Stimulated activated CD8-positive, alpha-beta memory T cell treated with anti-CD3 and anti-CD28 coated beads, Interleukin-4, amount 100 ng/mL, for 24 hours (primary cell): ENCODE measurements at places on chromosomes 5 and 9.

DNA sequence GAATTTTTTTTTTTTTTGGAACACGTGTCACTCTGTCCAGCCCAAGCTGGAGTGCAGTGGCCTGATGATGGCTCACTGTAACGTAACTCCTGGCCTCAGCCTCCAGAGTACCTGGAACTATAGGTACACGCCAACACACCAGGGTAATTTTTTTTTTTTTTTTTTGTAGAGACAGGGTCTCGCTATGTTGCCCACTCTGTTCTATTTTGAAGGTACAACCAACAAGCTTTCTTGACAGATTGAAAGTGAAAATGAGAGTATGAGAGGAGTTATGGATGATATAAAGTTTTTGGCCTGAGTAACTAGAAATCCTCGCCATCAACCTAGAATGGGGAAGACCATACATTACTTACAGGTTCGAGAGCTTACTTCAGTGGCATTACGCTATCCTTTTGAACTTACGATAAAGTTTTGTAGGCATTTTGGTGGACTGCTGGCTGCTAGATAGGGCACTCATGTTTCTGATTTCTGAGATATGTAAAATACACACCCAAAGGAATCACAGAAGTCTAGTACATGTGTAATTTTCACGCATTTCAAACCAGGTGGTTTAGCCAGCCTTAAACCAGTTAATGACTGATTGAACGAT lies 806 bp upstream of the CDC42SE2 start:
- no peak for DNase-seq

GRCh38 chr5:25944786-25945185 lies 1093.6 kb downstream of the CDH9 start:
- no peak for DNase-seq

GRCh38 chr5:141155540-141156374 lies 5.9 kb downstream of the PCDHB6 start:
- no peak for DNase-seq

GRCh38 chr5:172361566-172362238 lies 78.1 kb upstream of the UBTD2 start:
- no peak for DNase-seq

- no peak for DNase-seq
Measured at GRCh38 chr5:158340608-158341007, 481.7 kb upstream of the CLINT1 start.

DNA sequence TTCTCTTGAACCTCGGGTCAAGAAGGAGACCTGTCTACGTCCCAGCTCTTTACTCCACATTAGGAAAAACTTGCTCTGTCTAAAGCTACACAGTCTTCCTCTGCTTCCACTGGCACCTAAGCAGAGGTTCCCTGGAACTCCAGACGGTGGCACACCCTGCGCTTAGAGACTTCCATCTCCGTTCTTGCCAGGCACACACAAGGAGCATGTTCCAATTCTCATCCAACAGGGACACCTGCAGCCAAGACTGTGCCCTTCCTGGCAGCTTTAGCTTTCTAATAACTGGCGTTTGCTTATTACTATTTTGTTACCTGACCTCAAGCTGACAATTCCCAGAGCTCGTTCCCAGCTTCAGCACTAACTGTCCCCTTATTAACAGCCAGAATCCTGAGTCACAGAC lies 16.0 kb downstream of the CAPSL start:
- no peak for DNase-seq

DNA sequence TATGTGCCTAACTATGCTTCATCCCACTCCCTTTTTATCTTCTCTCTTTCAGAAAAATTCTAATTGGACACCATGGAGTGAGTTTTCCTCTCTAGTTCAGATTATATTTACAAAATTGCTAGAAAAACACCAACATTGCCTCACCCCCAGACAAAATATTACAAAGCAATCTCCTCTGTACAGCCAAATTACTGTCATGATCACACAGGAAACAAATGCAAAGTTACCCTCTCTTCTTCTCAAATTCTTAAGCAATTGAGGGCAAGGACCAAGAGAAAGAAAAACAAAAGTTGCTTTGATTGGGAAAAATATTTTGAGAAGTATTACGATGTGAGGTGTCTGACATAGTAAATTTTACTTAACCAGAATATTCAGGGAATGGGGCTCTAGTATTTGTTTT lies 30.8 kb upstream of the ABCA1 start:
- no peak for DNase-seq

GRCh38 chr9:5851445-5851844 lies 18.5 kb upstream of the ERMP1 start:
- DNase-seq, result peak; percentile 28

GRCh38 chr9:120360510-120360909 lies 219.5 kb downstream of the CDK5RAP2 start:
- no peak for DNase-seq

DNA sequence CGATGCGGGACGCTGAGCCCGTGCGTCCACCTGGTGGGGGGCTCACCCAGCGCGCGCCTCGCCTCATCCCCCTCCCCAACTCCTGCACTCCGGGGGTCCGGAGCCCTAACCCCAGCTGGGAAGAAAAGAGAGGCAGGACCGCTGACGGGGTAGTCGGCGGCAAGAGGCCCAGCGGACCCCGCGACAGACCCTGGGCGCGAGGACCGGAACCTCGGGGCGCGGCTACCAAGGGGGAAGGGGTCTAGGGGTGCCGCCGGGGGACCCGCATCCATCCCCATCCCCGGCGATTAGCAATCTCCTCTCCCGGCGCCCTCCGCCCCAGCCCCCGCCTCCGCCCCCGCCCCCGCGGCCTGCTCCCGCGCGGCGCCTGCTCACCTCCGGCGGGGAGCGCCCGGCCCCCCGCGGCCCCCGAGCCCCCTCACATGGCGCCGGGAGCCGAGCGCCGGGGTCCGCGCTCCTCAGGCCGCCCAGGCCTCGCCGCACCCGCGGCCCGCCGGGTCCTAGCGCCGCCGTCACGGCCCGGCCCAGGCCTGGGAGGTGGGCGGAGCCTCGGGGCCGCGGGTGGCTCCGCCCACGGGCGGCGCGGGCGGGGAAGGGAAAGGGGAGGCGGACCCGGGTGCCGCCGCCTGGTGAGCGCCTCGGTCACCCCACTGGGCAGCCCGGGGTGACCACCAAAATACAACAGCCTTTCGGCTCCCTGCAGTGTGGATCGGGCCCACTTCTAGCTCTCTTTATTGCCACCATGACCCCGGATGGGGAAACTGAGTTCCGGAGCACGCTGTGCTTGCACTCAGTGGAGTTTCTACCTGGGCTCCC lies at the start of gene ST6GALNAC6:
Gene ST6GALNAC6 (minus strand): TSS at position 476 of the 816 bp plus-strand sequence. CDS start 1,622 bp downstream, outside the sequence.
- peak; percentile 61 for DNase-seq

GRCh38 chr5:61313960-61314681 lies 17.9 kb upstream of the ZSWIM6 start:
- no peak for DNase-seq

GRCh38 chr9:110951805-110952539 lies 86.3 kb downstream of the LPAR1 start:
- no peak for DNase-seq

GRCh38 chr5:65013166-65013565 lies 244.4 kb downstream of the CWC27 start:
- DNase-seq, result no peak

GRCh38 chr5:54516051-54516655 lies 1.4 kb upstream of the SNX18 start:
- DNase-seq, result no peak

GRCh38 chr5:143635146-143635752 lies 176.7 kb upstream of the HMHB1 start:
- no peak for DNase-seq

DNA sequence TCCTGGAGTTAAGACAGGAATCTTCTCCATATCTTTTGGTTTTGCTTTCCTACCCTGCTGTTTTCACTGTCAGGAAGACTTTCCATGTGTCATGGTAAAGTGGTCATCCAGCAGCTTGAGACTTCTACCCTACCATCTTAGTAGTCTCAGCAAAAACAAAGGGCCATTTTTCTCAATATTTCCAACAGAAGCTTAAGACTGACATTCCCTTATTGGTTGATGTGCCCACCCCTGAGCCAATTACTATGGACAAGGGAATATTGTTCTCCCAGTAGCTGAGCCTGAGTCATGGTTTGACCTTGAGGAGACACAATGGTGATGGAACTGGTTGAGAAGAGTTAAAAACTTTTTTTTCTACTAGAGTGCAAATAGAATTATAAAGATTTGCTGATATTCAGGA lies 105.6 kb downstream of the CSNK1G3 start:
- no peak for DNase-seq

DNA sequence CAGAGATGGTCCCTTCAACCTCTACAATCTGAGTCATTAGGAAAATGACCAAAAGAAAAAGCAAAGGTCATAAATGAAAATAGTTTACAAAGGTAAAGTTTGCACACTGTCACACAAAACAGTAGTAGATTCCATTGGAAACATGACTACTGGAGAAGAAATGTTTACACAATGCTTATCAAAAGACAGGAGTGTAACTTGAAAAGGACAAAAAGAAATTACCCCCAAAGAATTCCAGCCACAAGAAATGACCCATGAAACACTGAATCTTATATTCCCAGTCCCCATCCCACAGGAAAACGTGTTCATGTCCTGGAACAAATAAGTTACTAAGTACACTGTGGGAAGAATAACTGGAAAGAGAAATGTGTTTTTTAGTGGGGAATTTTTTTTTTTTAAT lies 385.1 kb downstream of the SEMA5A start:
- no peak for DNase-seq

- DNase-seq, result no peak
Measured at GRCh38 chr9:91458906-91459305, 35.3 kb upstream of the NFIL3 start.

GRCh38 chr5:77423022-77423750 lies 68.9 kb downstream of the WDR41 start:
- no peak for DNase-seq

- DNase-seq, result no peak
Measured at GRCh38 chr5:151448038-151448985, 909 bp downstream of the SLC36A1 start.

- no peak for DNase-seq
Measured at GRCh38 chr5:74007193-74007592, 381.2 kb downstream of the ARHGEF28 start.

DNA sequence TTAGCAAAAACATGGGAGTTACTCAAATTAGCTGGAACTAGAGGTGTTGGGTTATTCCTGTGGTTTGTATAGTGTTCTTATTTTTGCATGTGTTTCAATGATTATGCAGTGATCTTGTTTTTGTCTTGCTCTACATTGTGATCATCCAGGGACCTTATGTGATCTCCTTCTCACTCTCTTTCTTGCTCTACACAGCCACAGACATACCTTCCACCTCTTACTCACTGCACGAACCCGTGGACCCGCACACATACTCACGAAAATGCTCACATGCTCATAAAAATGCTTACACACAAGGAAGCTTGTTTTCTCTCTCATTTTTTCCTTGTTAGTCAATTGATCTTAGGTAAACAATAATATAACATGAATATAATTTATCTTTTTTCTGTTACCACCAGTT lies 187.1 kb downstream of the KDM4C start:
- no peak for DNase-seq

- no peak for DNase-seq
Measured at GRCh38 chr9:72995131-72996024, 42.5 kb upstream of the ALDH1A1 start.

DNA sequence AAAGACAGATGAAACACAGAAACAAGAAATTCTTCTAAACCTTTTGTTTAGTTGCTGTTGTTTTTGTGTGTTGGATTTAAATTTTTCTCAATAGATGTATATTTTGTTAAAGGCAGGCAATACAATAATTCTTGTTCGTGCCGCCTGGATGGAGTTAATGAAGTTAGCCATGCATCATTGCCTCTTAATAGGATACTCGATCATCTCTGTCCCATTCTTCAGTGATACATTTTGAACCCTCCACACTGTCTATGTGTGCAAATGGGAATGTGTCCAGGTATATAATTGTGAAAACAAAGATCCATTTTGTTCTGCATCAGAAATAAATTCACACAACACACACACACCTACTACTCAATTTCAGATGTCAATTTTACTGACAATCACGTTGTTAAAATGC lies 186.6 kb upstream of the ADAMTS16 start:
- no peak for DNase-seq

DNA sequence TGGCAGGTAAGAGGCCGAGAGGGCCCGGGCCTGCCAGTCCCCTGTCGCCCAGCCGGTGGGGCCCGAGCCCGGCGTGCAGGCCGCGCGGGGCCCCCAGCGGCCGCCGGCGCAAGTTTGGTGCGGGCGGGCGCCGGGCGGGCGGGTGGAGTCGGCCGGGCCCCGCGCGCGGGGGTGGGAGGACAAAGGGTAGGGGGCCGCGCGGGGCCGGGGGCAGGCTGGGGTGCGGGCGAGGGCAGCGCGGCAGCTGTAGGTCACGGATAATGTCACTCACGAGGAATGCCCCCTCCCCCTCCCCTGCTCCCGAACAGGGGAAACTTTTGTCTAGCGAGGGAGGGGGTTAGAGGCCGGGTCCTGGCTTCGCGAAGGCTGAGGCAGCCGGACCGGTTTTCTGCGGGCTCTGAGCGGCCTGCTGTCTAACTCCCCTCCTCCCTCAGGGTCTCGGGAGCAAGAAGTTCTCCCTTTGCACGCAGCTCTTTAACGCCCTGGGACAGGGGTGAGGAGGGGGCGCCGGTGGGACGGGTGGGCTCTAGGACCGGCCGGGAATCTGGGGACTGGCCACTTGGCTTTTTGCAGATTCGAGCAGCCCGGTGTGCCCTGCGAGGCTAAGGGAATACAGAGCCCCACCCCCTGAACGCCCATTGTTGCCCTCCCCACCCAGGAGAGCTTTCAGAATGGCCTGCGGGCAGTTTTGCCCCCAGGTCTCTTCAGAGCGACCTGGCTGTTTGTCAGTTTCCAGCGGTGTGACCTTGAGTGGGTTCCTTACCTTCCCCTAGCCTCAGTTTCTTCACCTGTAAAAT lies 21.3 kb upstream of the NDST1 start:
- DNase-seq, result peak; percentile 11

GRCh38 chr9:2015581-2016407 lies 647 bp downstream of the SMARCA2 start:
- DNase-seq, result peak; percentile 23

DNA sequence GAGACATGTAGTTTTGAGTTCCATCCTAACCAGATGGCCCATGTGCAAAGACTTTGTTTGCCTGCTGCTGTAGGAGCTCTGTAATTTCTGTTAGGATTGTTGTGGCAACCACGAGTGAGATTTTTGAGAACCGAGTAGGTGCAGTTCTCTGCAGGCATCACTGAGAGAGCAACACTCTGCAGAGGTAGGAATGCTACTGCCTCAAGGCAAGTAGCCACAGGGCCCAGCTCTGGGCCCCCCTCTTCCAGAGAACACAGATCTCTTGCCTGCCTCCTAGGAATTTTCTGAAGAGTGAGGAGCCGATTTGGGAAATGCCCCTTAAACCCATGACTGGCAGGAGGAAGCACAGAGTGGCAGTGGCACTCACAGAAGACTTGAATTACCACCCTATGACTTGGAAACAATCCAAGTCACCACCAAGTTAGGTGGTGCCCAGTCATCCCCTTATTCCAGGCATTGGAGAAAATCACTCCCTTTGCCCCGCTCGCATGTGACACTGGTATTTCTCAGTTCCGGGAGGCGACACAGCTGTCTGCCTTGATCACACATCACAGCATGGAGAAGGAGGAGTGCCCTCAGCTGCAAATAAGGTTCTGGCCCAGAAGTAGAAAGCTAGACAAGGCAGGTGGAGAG lies 52.5 kb upstream of the SLC2A8 start:
- no peak for DNase-seq

- DNase-seq, result no peak
Measured at GRCh38 chr9:102461156-102461819, 533.8 kb upstream of the CYLC2 start.
